SK-N-SH (cell line): ENCODE measurements at places on chromosomes 2 and 18. TPM values are rescaled to one million over a fixed set of nuclear protein-coding genes. Genes with fewer than 3 reads are reported as not detected.

GRCh38 chr2:239600001-239600593 is 199.3 kb upstream of the HDAC4 start:
- H3K36me3 ChIP-seq, result no peaks in the 10 kb centered on the region
- no peak for DNase-seq
- no peaks in the 10 kb centered on the region for H3K27me3 ChIP-seq
- H3K4me1 ChIP-seq, result no peaks in the 10 kb centered on the region

GRCh38 chr2:54673501-54673998 is 49.9 kb upstream of the EML6 start:
- no peak overlapping the region for H3K4me3 ChIP-seq
- H3K36me3 ChIP-seq, result peaks cover 27% of the 10 kb centered on the region
- H3K27ac ChIP-seq, result no peak overlapping the region
- no peak for DNase-seq

DNA sequence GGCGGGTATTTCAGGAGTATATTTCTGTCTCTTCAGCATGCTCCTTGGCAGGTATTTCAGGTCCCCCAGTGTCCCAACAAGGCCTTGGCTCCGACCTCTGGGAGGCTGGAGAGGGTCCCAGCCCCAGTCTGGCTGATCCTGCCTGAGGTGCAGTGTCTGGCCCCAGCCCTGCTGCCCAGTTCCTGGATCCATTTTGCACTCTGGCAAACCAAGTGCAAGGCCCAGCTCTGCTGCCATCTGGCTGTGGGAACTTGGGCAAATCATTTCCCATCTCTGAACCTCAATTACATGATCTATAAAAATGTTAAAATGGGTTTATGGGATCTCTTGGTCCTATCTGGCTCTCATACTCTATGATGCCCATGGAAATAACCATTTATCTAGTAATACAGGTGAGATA is 63.6 kb downstream of the ZBTB7C start:
- peaks cover 13% of the 10 kb centered on the region for H3K27me3 ChIP-seq
- H3K27ac ChIP-seq, result no peak overlapping the region
- H3K4me1 ChIP-seq, result no peaks in the 10 kb centered on the region
- no peak overlapping the region for H3K4me3 ChIP-seq

GRCh38 chr2:103138123-103138901 is 376.5 kb downstream of the TMEM182 start:
- no peaks in the 10 kb centered on the region; the same call in 1 of the 2 replicates for H3K27me3 ChIP-seq
- H3K4me1 ChIP-seq, result no peaks in the 10 kb centered on the region
- no peak overlapping the region for H3K4me3 ChIP-seq
- DNase-seq, result no peak
- H3K36me3 ChIP-seq, result no peaks in the 10 kb centered on the region
- H3K27ac ChIP-seq, result no peak overlapping the region

DNA sequence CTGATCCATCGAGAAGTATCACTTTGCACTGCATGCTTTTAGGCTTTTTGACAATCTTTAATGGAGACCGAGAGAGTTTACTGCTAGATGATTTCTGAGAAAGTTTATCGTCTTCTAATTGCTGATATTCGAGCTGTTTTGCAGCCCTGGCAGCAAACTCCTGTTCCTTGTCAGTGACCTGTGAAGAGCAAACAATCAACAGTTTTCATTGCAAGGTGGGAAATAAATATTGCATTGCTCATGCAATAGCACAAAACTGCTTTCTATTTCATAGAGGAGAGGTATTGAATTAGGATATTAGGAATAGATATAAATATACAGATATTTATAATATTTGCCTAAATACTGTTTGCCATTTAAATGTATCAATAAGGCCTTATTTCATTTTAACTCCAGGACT is 65.5 kb downstream of the EPB41L3 start:
- H3K27ac ChIP-seq, result no peak overlapping the region
- H3K4me3 ChIP-seq, result no peak overlapping the region
- no peaks in the 10 kb centered on the region for H3K36me3 ChIP-seq
- no peaks in the 10 kb centered on the region for H3K4me1 ChIP-seq

Gene FBXO48
- 0.30 and 0.45 TPM in 2 replicates for polyA plus RNA-seq

Gene PLEKHB2
- polyA plus RNA-seq, result 78.9 and 105 TPM in 2 replicates

Gene ASAP2
- 37.9 and 41.4 TPM in 2 replicates for polyA plus RNA-seq

GRCh38 chr2:23414871-23415270 is 29.9 kb downstream of the KLHL29 start:
- H3K36me3 ChIP-seq, result no peaks in the 10 kb centered on the region
- peak; percentile 70 for DNase-seq
- H3K27me3 ChIP-seq, result no peaks in the 10 kb centered on the region
- H3K4me3 ChIP-seq, result no peak overlapping the region
- peaks cover 14% of the 10 kb centered on the region; the same call in 1 of the 2 replicates for H3K4me1 ChIP-seq

DNA sequence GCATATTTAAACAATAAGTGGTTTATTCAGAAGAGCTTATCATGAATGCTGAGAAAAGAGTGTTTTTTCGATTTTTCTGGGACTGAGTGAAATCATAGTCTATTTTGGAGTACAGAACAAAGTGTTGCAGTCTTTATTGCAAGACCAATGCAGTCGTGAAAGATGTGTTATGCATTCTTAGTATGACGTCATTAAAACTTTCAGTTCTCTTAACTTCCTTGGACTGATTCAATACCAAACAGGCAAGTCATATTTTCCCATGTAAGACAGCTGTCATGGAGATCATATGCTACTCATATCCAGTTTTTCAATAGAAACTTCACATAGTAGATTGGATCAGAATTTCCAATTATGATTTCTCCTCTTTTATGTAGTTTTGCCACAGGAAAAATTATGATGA is 92.6 kb downstream of the RIT2 start:
- no peaks in the 10 kb centered on the region for H3K27me3 ChIP-seq
- no peak overlapping the region for H3K27ac ChIP-seq
- DNase-seq, result no peak
- no peaks in the 10 kb centered on the region for H3K4me1 ChIP-seq

DNA sequence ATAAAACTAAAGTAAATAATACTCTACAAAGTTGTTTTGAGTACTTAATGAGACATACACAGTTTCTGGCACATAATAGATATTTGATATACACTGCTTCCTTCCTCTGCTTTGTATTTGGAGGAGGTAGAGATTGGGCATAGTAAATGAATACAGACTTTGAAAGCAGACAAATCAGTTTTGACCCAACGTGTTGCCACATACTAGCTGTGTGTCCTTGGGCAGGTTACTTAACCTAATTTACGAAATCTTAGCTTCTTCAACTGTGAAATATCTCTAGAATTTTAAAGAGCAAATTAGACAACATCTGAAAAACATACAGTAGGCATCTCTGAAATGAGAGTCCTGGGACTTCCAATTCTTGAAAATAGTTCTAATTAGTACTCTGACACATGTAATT is 425.4 kb downstream of the TGIF1 start:
- DNase-seq, result no peak
- no peak overlapping the region for H3K27ac ChIP-seq

DNA sequence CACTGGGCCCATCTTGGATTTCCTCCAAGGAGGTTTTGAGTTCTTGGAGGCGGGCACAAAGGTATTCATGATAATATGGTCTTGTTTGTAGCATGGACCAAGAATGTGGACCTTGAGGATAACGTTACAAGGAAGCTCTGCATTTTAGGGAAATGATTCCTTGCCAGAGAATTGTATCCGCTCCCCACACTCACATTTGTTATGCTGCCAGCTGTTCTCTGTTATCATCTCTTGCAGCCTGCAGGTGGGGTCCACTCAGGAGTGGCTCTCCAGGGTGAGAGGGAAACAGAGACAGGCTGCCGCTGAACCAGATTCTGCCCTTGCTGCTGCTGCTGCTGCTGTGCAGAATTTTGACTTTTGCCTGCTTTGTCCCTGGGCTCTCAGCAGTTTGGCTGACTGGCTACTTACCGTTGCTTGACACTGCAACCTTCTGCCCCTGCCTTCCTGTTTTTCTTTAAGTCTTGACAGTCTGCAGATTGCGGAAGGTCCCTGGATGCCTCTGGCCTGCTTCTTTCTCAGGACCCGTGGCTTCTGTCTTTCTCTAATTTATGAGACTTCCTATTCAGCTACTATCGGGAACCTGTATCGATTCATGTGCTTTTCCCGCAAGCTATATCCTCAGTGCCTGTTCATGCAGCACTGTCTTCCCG is 122.3 kb upstream of the DOCK10 start:
- no peak overlapping the region for H3K4me3 ChIP-seq
- no peaks in the 10 kb centered on the region for H3K27me3 ChIP-seq
- no peak overlapping the region for H3K27ac ChIP-seq
- H3K36me3 ChIP-seq, result no peaks in the 10 kb centered on the region

- no peaks in the 10 kb centered on the region for H3K4me1 ChIP-seq
- no peak overlapping the region for H3K27ac ChIP-seq
- H3K4me3 ChIP-seq, result no peak overlapping the region; the same call in 1 of the 2 replicates
- no peak for DNase-seq
- no peaks in the 10 kb centered on the region for H3K36me3 ChIP-seq
- peaks cover 6% of the 10 kb centered on the region; the same call in 1 of the 2 replicates for H3K27me3 ChIP-seq
Measured at GRCh38 chr2:120552800-120553481, 182.7 kb upstream of the GLI2 start.
